ENCODE measurements at places on chromosomes 3 and 15.

DNA sequence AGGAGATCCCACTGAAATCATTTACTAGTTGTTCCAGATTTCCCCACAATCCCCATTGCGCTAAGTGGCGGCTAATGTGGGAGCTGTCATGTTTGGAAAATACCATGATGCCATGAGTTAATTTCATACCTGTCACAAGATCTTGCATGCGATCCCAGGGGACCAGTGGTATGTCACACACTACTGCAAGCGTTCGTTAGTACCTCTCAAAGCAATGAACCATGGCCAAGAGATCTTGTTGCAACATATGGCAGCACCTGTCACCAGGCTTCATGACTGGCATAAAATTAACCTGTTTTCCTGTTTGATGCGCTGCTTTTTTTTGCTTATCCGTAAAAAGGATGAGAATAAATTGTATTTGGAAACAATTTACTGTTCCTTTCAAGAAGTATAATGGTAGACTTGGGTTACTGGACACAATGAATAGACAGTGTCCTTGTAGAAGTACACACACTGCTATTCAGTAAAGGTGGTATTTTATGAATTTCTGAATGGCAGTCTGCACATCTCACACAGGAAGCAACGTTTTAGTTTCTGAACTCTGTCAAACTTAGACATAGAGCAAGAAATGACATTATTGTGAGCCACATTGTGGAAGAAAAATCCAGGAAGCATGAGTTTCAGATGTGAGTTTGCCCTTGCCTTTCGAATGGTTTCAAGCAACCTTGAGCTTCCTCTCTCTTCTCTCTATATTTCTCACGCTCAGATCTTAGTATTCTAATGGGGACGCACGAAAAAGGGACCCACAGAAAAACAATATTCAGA lies 81.9 kb downstream of the CHL1 start:
- DNase-seq: no peak

DNA sequence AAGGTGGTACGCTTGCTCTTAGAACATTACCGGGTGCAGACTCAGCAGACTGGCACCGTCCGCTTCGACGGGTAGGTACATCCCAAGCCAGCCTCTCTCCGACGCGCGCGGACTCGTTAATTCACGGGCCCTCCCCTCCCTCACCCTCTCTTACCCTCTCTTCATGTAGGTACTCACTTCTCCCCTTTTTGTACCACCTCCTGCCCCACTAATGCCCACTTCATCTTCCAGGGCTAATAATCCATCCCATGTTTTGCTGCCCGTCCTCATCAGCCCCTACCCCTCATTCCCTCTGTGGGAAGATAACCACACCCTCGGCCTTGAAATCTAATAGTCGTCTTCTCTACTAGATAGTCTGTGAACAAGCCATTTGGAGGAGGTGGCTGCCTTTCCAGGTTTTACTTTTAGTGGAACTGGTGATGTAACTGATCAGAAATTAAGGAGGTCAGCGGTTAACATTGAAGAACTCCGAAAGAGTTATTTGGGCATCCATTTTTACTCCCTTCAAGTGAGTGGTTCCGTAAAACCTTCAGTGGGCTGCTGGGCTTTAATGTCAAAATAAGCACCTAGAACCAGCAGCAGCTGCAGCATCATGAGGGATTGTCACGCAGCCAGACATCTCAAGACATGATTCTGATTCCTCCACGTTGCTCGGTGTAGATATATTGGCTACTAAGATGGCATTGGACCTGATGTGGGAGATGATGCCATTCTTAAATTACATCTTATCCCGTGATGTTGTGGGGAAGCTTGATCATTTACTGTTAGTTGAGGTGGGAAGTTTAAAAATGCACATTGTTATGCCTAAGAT lies 1.3 kb downstream of the FEM1B start:
- no peak for DNase-seq

DNA sequence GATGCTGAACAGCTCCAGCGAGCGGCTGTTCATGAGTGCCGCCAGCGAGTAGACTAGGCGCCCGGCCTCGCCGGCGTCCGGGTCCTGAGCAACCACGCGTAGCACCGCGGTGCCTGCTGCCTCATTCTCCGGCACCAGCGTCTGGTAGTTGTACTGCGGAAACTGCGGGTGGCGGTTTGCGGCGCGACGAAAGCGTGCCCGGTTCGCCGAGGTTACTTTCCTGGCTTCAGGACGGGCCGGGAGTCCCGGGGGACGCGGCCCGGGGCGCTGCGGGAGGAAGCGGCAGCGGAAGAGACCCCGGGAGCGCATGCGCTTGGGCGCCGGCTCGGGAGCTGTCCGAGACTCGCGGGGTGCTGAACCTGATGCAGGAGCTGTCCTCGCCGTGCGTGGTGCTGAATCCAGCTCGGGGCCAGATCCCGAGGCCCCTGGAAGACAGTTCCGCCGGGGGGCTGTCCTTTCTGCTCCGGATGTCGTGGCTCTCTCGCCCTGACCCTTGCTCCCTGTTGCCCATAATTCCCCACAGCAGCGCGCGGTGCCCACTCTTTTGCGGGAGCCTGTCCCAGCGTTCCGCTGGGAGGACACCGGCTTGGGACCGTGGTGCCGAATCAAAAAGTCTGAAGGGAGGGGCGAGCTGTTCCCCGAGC lies 1.1 kb downstream of the CELSR3 start:
- peak; percentile 63 for DNase-seq

- no peak for DNase-seq
These were observed 241.8 kb downstream of the FOXP1 start for GRCh38 chr3:71341721-71342120.

Measured in activated T-cell treated with anti-CD3 and anti-CD28 coated beads for 24 hours (primary cell).